ENCODE measurements at places on chromosomes 2 and 18.

- no peak for DNase-seq
Observed at GRCh38 chr2:145592361-145592760, 1072.4 kb upstream of the ZEB2 start.

DNA sequence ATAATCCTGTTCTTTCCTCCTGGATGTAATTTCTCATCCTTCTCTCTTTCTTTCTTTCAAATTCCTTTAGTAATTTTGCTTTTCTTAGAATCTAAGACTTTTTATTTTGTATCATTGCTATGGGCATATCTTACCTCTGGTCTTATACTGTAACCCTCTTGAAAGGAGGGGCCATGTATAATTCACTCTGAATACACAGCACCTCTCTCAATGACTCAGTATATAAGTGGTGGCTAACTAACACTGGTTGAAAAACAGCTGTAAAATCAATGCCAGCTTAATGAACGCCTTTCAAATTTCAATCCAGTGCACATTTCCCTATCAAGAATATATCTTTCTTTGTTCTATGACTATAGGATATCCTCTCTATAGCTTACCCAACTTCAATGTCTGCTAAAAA lies 53.7 kb downstream of the CWC22 start:
- no peak for DNase-seq

DNA sequence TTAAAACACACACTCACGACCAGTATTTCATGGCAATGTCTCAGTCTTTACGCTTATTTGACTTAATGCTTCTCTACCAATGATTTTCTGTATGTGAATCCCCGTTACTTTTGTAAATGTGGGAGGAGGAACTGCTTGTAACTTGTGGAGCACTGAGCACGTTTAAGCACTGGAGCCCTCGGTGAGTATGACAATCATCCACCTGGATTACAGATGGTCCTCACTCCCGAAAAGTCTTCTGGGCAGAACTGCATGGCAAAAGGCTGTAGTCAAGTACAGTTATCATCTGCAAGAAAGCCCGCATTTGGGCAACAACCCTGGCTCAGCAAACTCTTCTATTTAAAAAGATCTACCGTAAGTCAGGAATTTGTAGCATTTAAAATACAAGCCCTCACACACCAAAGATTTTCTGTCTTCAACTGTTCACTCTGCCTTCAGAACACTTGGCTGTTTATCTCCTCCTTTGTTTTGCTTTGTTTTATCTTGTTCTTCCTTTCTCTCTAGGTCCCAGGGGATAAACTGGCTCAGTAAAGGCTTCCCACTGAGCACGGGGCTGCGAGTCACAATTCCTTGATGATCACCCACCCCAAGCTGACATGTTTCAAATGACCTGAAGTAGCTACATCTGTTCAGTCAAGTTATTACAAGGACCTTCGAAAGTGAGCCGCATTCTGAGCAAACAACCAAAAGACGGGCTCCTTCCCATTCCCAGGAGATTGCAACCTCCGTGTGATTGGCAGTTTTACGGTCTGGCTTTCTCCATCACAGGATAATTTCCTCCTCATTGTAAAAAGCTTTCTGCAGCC lies 102.2 kb downstream of the DLGAP1 start:
- DNase-seq = no peak

GRCh38 chr2:231671270-231672050 lies 36.9 kb upstream of the PTMA start:
- DNase-seq = no peak
